ENCODE measurements at places on chromosomes 4 and X.
A peak's percentile ranks its signal among the peaks of the same experiment; 100 is the strongest.

GRCh38 chrX:132400706-132401105 is 88.1 kb downstream of the MBNL3 start:
- H3K27ac ChIP-seq: no peak overlapping the region
- no peaks in the 10 kb centered on the region for H3K4me1 ChIP-seq

- no peaks in the 10 kb centered on the region for H3K4me1 ChIP-seq
- no peak overlapping the region for H3K27ac ChIP-seq
- DNase-seq: no peak
- H3K36me3 ChIP-seq: no peaks in the 10 kb centered on the region
These were observed 151.2 kb downstream of the DTHD1 start for GRCh38 chr4:36432586-36432985.

GRCh38 chrX:739611-740010 is 109.0 kb downstream of the SHOX start:
- no peak overlapping the region for H3K27ac ChIP-seq
- H3K27me3 ChIP-seq: no peaks in the 10 kb centered on the region
- no peaks in the 10 kb centered on the region for H3K4me1 ChIP-seq
- no peaks in the 10 kb centered on the region for H3K36me3 ChIP-seq
- peak; percentile 68 for DNase-seq

DNA sequence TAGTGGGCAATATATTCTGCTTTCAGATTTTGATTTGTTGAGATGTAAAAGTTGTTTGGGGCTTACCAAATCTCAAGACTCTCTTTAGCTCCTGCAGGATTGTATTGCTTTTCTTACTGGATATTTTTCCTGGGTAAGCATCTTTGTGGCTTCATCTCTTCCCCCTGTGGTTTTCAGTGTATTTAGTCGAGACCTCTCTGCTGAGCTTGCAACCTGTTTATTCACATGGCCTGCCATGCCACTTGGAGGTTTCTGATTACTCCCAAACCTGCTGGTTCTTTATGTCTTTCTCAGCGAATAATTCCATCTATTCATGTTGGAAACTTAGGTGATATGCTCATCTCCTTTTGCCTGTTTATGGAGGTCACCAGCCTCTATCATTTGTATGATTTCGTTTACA is 10.9 kb downstream of the CCNG2 start:
- DNase-seq: no peak
- peaks cover 4% of the 10 kb centered on the region for H3K4me1 ChIP-seq

- no peak overlapping the region for H3K4me3 ChIP-seq
- H3K27ac ChIP-seq: no peak overlapping the region
- no peaks in the 10 kb centered on the region for H3K27me3 ChIP-seq
- H3K4me1 ChIP-seq: peaks cover 14% of the 10 kb centered on the region
- H3K36me3 ChIP-seq: no peaks in the 10 kb centered on the region
- DNase-seq: no peak
These were observed 13.4 kb downstream of the TBC1D9 start for GRCh38 chr4:140742838-140743193.

- no peaks in the 10 kb centered on the region for H3K27me3 ChIP-seq
- DNase-seq: no peak
- peaks cover 27% of the 10 kb centered on the region for H3K4me1 ChIP-seq
- no peak overlapping the region for H3K4me3 ChIP-seq
These were observed 254.2 kb downstream of the ADAMTS3 start for GRCh38 chr4:72314869-72315268.

GRCh38 chr4:24395937-24396336 is 188.4 kb downstream of the DHX15 start:
- no peak overlapping the region for H3K4me3 ChIP-seq
- H3K4me1 ChIP-seq: no peaks in the 10 kb centered on the region
- no peaks in the 10 kb centered on the region for H3K36me3 ChIP-seq
- no peaks in the 10 kb centered on the region for H3K27me3 ChIP-seq

DNA sequence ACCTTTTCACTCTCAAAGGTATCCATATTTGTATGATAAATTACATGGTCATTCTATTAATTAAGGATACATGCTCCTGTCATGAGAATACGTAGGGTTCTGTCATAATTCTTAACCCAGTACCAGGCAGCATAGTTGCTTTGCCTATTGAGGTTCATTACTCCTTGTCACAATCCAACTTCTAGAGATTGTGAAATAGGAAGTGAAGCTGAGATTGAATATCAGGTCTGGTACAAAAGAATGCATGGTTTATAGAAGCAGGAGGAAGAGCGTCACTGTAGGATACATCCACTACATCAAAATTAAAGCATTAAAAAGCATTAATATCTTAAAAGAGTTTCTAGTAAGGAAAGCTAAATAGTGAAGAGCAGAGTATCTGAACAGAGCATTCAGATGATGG is 647.0 kb downstream of the IQCM start:
- no peak overlapping the region for H3K27ac ChIP-seq
- no peaks in the 10 kb centered on the region for H3K36me3 ChIP-seq
- DNase-seq: no peak
- H3K4me3 ChIP-seq: no peak overlapping the region

- DNase-seq: no peak
- H3K27me3 ChIP-seq: no peaks in the 10 kb centered on the region
- H3K4me1 ChIP-seq: peaks cover 8% of the 10 kb centered on the region
- no peaks in the 10 kb centered on the region for H3K36me3 ChIP-seq
- no peak overlapping the region for H3K4me3 ChIP-seq
- no peak overlapping the region for H3K27ac ChIP-seq
These were observed 61.6 kb downstream of the PLS3 start for GRCh38 chrX:115622534-115622933.

GRCh38 chrX:50799531-50799961 is 14.4 kb downstream of the SHROOM4 start:
- no peaks in the 10 kb centered on the region for H3K36me3 ChIP-seq
- peaks cover 19% of the 10 kb centered on the region for H3K4me1 ChIP-seq

DNA sequence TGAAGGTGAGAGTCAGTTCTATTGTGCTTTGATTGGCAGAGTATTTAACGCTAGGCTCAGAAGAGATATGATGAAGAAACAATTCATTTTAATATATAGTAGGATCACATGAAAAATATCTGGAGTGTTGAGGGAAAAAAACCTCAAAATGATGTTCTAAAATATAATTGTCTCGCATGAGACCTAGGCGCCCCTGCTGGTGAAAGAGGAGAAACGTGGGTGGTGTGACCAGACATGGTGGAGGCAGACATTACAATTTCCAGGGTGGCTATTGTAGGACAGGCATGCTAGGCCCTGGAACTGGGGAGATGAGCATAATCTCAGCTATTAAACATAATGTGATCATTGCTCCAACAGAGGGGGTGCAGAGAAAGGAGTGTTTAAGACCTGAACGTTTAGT is 210.0 kb downstream of the HS3ST1 start:
- H3K27me3 ChIP-seq: no peaks in the 10 kb centered on the region
- no peak for DNase-seq
- no peak overlapping the region for H3K4me3 ChIP-seq
- no peaks in the 10 kb centered on the region for H3K36me3 ChIP-seq
- no peak overlapping the region for H3K27ac ChIP-seq
- no peaks in the 10 kb centered on the region for H3K4me1 ChIP-seq

DNA sequence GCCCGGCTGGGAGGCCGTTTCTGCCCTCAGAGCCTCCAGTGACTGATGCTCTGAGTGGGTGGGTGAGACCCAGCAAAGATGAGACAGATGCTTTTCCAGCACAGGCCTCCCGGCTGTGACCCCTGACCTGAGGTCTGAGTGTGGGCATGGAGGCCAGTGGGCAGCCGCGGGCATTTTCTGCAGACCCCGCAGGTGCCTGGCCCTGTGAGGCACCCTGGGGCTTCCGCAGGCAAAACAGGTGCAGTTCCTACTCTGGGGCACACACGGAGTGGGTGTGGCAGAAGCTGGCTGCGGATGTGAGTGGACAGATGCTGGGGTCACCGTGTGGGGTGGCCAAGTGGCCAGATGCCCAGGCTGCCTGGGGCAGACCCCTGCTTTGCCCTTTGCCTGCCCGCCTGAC is 14.8 kb downstream of the HTRA3 start:
- no peak for DNase-seq
- no peaks in the 10 kb centered on the region for H3K27me3 ChIP-seq
- H3K36me3 ChIP-seq: no peaks in the 10 kb centered on the region
- peaks cover 8% of the 10 kb centered on the region for H3K4me1 ChIP-seq
- no peak overlapping the region for H3K27ac ChIP-seq

GRCh38 chrX:17846045-17846444 is 15.1 kb downstream of the RAI2 start:
- no peak overlapping the region for H3K4me3 ChIP-seq
- H3K27me3 ChIP-seq: no peaks in the 10 kb centered on the region
- H3K36me3 ChIP-seq: no peaks in the 10 kb centered on the region

GRCh38 chr4:181146051-181146450 is 1097.2 kb upstream of the TENM3 start:
- H3K27ac ChIP-seq: no peak overlapping the region
- H3K36me3 ChIP-seq: no peaks in the 10 kb centered on the region
- DNase-seq: no peak

DNA sequence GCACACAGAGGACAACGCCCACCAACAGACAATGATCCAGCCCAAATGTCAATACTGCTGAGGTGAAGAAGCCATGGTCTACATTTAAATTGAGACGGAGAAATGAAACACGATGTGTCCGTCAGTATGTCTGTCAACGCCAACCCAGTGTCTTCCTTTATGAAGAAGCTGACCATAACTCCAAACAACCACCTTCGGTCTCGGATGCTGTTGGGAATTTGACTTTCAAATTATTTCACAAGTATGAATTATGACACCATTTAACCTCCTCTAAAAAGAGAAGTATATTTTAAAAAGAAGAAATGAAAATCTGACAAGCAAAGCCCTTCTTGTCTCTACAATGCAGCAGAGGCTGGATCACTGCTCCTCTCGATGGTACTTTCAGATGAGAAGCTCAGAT is 123.7 kb upstream of the MAP3K15 start:
- H3K36me3 ChIP-seq: no peaks in the 10 kb centered on the region
- no peak overlapping the region for H3K4me3 ChIP-seq
- H3K27me3 ChIP-seq: no peaks in the 10 kb centered on the region
- H3K27ac ChIP-seq: no peak overlapping the region
- H3K4me1 ChIP-seq: no peaks in the 10 kb centered on the region

GRCh38 chrX:77564823-77565222 is 117.6 kb downstream of the FGF16 start:
- no peak overlapping the region for H3K4me3 ChIP-seq
- H3K4me1 ChIP-seq: no peaks in the 10 kb centered on the region
- H3K27me3 ChIP-seq: no peaks in the 10 kb centered on the region
- no peak for DNase-seq

- H3K27ac ChIP-seq: no peak overlapping the region
- no peak overlapping the region for H3K4me3 ChIP-seq
- no peaks in the 10 kb centered on the region for H3K27me3 ChIP-seq
- H3K4me1 ChIP-seq: no peaks in the 10 kb centered on the region
These were observed 1722.9 kb upstream of the AGA start for GRCh38 chr4:179165000-179165738.

- DNase-seq: no peak
- peaks cover 85% of the 10 kb centered on the region for H3K27me3 ChIP-seq
- H3K36me3 ChIP-seq: no peaks in the 10 kb centered on the region
- H3K4me3 ChIP-seq: peak overlapping the region; percentile 48
- H3K27ac ChIP-seq: no peak overlapping the region
These were observed 1.6 kb downstream of the SOX3 start for GRCh38 chrX:140503238-140503601.

DNA sequence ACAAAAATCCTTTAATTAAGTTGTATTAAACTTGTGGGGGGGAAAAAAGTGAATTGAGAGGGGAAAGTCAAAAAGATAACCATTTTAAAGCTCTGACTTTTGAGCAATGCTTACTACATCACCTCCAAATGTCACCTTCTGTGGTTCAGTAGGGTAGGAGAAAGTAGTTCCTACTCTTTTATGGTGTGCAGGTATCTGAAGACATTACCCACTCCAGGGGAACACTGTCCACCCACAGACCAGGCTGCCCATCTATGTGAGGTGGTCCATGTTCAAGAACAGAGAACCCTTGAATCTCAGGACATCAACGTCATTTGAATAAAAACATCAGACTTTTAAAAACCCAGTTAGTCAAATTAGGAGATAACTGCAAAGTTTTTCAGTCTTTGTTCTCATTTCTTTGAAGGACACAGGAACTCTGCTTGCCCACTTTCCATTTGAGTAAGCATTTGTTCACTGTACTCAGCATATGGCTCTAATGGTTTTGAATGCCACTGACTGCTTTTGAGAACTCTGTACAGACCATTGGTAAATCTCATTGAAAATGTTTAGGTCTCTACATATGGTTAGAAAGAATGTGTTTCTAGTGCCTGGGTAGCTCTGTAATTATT is 18.4 kb downstream of the NMU start:
- no peaks in the 10 kb centered on the region for H3K27me3 ChIP-seq
- no peaks in the 10 kb centered on the region for H3K4me1 ChIP-seq
- H3K4me3 ChIP-seq: no peak overlapping the region
- no peak overlapping the region for H3K27ac ChIP-seq
- no peak for DNase-seq

GRCh38 chr4:104066533-104066932 is 346.7 kb upstream of the TACR3 start:
- no peak overlapping the region for H3K4me3 ChIP-seq
- H3K36me3 ChIP-seq: no peaks in the 10 kb centered on the region
- no peaks in the 10 kb centered on the region for H3K27me3 ChIP-seq
- no peak overlapping the region for H3K27ac ChIP-seq

GRCh38 chr4:176360446-176360845 is 40.7 kb downstream of the SPCS3 start:
- no peaks in the 10 kb centered on the region for H3K27me3 ChIP-seq
- H3K4me3 ChIP-seq: no peak overlapping the region

- H3K4me3 ChIP-seq: no peak overlapping the region
- DNase-seq: no peak
- H3K4me1 ChIP-seq: peaks cover 8% of the 10 kb centered on the region
These were observed 161.5 kb downstream of the SOWAHB start for GRCh38 chr4:76736414-76736813.

GRCh38 chr4:89307446-89308160 is at the start of gene GPRIN3:
Gene GPRIN3, minus strand, starts transcription at chr4:89307800. Its CDS starts 57,690 bp downstream, at chr4:89250110.
- peak; percentile 82 for DNase-seq
- H3K4me3 ChIP-seq: peak within 1 kb of the TSS; percentile 60
- peaks cover 16% of the 10 kb centered on the region for H3K4me1 ChIP-seq
- H3K27me3 ChIP-seq: no peaks in the 10 kb centered on the region
- no peaks in the 10 kb centered on the region for H3K36me3 ChIP-seq

GRCh38 chrX:138492371-138492770 is 219.1 kb downstream of the FGF13 start:
- no peak for DNase-seq
- H3K36me3 ChIP-seq: no peaks in the 10 kb centered on the region

GRCh38 chr4:177287255-177287654 is 22.4 kb upstream of the NEIL3 start:
- no peak overlapping the region for H3K27ac ChIP-seq
- no peaks in the 10 kb centered on the region for H3K36me3 ChIP-seq
- H3K4me3 ChIP-seq: no peak overlapping the region
- H3K4me1 ChIP-seq: peaks cover 6% of the 10 kb centered on the region

GRCh38 chr4:168610911-168611530 is 114.2 kb downstream of the PALLD start:
- H3K4me3 ChIP-seq: no peak overlapping the region
- no peak for DNase-seq
- H3K4me1 ChIP-seq: no peaks in the 10 kb centered on the region
- H3K36me3 ChIP-seq: no peaks in the 10 kb centered on the region
- H3K27ac ChIP-seq: no peak overlapping the region

- H3K36me3 ChIP-seq: no peaks in the 10 kb centered on the region
- DNase-seq: no peak
- H3K4me1 ChIP-seq: no peaks in the 10 kb centered on the region
These were observed 174.3 kb upstream of the GRID2 start for GRCh38 chr4:92129408-92129994.

GRCh38 chr4:44351069-44351468 is 97.5 kb downstream of the KCTD8 start:
- H3K27me3 ChIP-seq: no peaks in the 10 kb centered on the region
- H3K4me3 ChIP-seq: no peak overlapping the region
- H3K36me3 ChIP-seq: no peaks in the 10 kb centered on the region
- no peak for DNase-seq
- H3K27ac ChIP-seq: no peak overlapping the region
- H3K4me1 ChIP-seq: no peaks in the 10 kb centered on the region
